ENCODE measurements at places on chromosomes 1 and 21. TPM values are rescaled to one million over a fixed set of nuclear protein-coding genes. Genes with fewer than 3 reads are reported as not detected.

The MEGF6 gene
- 20.3 TPM for total RNA-seq

The PTCH2 gene
- total RNA-seq: 0.84 TPM

The MIB2 gene
- 53.8 TPM for total RNA-seq

GRCh38 chr1:72435025-72435424, 152.7 kb upstream of the NEGR1 start:
- no peak overlapping the region for H3K27ac ChIP-seq
- H3K36me3 ChIP-seq: no peaks in the 10 kb centered on the region
- H3K4me1 ChIP-seq: peaks cover 57% of the 10 kb centered on the region

- H3K36me3 ChIP-seq: no peaks in the 10 kb centered on the region
- H3K27ac ChIP-seq: no peak overlapping the region
- no peak for DNase-seq
- H3K27me3 ChIP-seq: peaks cover 3% of the 10 kb centered on the region
- H3K4me3 ChIP-seq: no peak overlapping the region
Measured at GRCh38 chr1:39136638-39137037, 67.9 kb upstream of the MACF1 start.

DNA sequence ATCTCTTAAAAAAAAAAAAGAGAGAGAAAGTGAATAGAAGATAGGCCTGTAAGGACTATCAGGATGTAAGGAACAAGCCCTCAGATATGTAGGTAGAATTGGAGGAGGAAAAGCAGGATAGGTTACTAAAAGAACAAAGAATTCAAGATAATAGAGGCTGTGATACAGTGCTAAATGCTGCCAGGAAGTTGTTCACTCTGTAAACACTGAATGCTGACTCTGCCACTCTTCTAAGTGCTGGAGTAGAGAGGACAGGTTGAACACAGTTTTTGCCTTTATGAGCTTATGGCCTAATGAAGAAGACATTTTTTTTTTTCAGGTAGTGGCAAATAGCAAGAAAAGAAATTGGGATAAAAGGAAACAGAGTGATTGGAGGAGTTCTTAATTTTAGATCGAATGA, 90.6 kb upstream of the ZNF678 start:
- no peak overlapping the region for H3K4me3 ChIP-seq
- no peak overlapping the region for H3K27ac ChIP-seq
- DNase-seq: no peak

DNA sequence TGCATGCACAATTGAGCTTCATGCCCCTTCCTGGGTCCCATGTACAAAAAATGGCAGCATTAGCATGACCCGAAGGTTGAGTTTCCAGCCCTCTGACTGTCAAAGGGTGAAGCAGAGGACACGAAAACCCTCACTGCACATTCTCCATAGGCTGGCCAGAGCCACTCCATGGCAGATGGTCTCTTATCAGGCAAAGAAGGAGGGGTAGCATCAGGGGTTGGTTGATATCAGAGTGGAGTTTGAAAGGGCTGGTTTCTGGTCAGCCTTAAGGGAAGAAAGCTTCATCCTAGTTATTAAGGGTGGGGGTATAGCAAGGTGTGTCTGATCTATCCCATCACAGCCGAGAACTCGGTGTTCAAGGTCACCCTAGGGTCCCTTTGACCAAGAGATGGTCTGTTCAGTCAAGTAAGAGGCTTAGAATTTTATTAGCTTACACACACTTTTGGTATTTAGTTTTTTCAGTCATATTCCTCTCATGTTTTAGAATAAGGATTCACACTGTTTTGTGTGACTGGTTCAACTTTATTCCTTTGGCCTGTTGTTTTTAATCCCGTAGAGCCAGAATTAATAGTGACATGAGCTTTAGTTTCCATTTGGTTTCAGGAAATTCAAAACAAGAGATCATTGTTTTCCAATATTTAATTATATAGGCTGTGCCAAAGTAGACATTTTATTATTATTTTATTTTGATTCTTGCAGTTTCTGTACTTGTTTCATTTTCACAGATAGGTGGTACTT, 199.9 kb upstream of the FMN2 start:
- peaks cover 5% of the 10 kb centered on the region for H3K36me3 ChIP-seq
- no peak for DNase-seq
- H3K4me3 ChIP-seq: no peak overlapping the region

DNA sequence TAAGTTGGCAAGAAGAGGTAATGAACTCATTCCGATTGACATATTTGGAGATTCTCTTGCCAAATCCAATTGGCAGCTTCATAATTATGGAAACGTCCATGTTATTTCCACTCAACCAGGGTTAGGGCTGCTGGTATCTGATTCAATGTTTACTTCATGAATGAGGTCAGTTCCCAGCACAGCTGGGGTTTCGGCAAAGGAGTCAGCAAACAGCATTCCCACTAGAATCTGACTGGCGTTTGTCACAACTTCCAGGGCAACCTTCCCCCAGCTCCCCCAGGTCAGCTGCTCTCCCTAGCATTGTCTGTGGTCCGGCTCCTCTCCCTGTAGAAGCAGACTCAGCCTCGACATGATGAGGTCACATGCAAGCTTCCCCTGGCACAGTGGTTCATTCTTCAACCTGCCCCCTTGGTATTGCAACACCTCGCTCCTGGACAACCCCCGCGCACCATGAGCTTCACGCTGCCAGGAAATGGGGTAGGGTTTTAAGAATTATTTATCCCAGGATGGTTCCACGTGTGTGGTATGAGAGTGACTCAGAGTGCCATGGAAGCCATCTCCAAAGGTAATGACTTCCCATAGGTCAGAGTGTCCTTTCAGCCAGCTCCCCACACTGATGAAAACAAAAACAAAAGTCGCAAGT, 100.7 kb upstream of the SLC25A33 start:
- H3K4me1 ChIP-seq: peaks cover 31% of the 10 kb centered on the region
- no peak overlapping the region for H3K4me3 ChIP-seq
- no peak overlapping the region for H3K27ac ChIP-seq
- H3K27me3 ChIP-seq: peaks cover 3% of the 10 kb centered on the region

The GPR61 gene
- 0.12 TPM for total RNA-seq

DNA sequence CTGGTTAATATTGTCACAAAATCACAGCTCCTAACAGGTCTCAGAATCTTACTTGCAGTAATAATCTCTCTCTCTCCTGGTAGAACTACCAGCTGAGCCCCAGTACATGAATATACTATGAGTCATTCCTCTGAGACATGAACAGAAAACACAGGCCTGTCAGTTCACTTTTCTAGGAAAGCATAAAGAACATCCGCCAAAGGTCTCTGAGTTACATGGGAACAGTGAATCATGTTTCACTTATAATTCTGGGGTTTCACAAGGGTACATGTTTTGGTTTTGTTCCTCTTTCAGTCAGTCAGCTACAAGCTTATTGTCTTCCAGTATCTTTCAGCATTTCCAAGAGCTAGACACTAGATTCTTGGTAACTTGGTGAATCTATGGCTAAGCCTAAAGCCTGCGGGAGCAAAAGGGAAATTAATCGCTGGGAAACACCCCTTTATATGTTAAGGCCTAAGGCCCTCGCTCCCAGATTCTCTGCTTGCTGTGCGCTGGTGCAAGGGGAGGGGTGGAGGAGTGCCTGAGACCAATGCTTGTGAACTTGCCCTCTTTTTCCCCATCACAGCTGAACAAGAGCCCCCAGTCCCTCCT, 31.7 kb downstream of the IFNGR2 start:
- H3K27ac ChIP-seq: peak overlapping the region; percentile 84
- peaks cover 26% of the 10 kb centered on the region for H3K36me3 ChIP-seq
- no peaks in the 10 kb centered on the region for H3K27me3 ChIP-seq
- H3K4me3 ChIP-seq: peak overlapping the region; percentile 59

GRCh38 chr1:110477041-110477440, 26.1 kb downstream of the PROK1 start:
- peaks cover 25% of the 10 kb centered on the region for H3K27me3 ChIP-seq
- H3K4me1 ChIP-seq: peaks cover 21% of the 10 kb centered on the region
- H3K4me3 ChIP-seq: no peak overlapping the region
- 0 out of 2 replicates have a peak overlapping the region, but pooled peaks have one; percentile 30 for H3K27ac ChIP-seq

GRCh38 chr1:59062743-59063142, 234.2 kb upstream of the FGGY start:
- H3K27ac ChIP-seq: peak overlapping the region; percentile 94
- H3K4me3 ChIP-seq: peak overlapping the region; percentile 90
- DNase-seq: peak; percentile 67
- H3K27me3 ChIP-seq: no peaks in the 10 kb centered on the region

GRCh38 chr1:184805667-184806295, 51.1 kb upstream of the EDEM3 start:
- H3K4me1 ChIP-seq: peaks cover 48% of the 10 kb centered on the region
- peak overlapping the region; percentile 39 for H3K27ac ChIP-seq
- no peaks in the 10 kb centered on the region for H3K27me3 ChIP-seq

The RUNX3 gene
- not detected for total RNA-seq

DNA sequence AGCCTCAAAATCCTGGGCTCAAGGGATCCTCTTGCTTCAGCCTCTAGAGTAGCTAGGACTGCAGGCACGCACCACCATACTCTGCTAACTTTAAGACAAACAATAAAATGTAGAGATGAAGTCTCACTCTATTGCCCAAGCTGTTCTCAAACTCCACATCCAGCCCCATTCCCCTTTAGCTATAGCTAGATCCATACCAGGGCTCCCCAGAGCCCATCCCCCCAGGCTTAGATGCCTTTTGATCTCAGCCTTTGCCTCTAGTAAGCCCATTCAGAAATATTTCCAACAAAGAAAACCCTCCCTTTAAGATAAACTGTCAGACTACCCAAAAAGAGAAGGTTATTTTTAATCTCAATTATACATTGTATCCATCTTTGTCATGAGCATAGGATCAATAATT, 325.4 kb downstream of the CHRM3 start:
- H3K4me3 ChIP-seq: no peak overlapping the region
- H3K27me3 ChIP-seq: no peaks in the 10 kb centered on the region
- no peak overlapping the region for H3K27ac ChIP-seq

GRCh38 chr1:227666286-227666685, 68.8 kb downstream of the JMJD4 start:
- H3K36me3 ChIP-seq: peaks cover 39% of the 10 kb centered on the region
- no peaks in the 10 kb centered on the region for H3K27me3 ChIP-seq
- DNase-seq: no peak
- H3K4me1 ChIP-seq: no peaks in the 10 kb centered on the region
- H3K4me3 ChIP-seq: no peak overlapping the region
- H3K27ac ChIP-seq: no peak overlapping the region

The IPO9 gene
- 63.9 TPM for total RNA-seq

The DNALI1 gene
- 1.9 TPM for total RNA-seq

DNA sequence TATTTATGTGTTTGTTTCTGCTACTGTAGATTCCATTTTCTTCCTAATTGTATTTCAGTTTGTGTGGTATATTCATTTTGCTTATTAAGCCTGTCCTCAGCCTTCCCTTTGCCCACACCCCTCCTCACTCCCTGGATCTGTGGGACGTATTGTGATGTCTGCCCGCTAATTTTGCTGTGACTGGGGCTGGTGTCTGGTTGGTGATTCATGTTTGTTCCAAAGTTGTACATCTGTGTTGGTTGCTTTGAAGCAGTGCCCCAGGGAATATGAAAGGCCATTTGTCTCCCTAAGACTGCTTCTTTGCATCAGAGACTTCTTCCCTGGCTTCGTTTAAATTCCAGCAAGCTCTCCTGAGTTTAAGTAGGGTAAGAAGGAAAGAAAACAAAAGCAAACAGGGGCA, 289.5 kb upstream of the SGIP1 start:
- peaks cover 38% of the 10 kb centered on the region for H3K4me1 ChIP-seq
- H3K4me3 ChIP-seq: no peak overlapping the region
- no peaks in the 10 kb centered on the region for H3K27me3 ChIP-seq
- no peaks in the 10 kb centered on the region for H3K36me3 ChIP-seq
- H3K27ac ChIP-seq: no peak overlapping the region

DNA sequence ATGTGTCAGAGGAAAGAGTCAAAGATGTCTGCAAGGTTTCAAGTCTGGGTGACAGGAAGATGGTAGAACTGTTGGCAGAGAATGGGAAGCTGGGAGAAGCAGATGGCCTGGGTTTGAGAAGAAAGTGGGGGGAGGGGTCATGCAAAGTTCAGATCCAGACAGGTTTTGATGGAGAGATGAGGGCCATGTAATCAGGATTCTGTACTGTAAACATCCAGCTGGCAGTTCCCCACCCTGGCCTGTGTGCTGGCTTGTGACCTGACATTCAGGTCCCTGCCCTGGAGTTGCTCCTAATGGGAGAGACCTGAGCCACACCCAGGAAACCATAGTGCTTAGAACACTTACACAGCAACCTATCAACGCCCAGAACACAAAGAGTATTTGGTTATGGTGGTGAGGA, 15.6 kb upstream of the ETV3 start:
- no peak overlapping the region for H3K4me3 ChIP-seq
- no peak for DNase-seq
- no peaks in the 10 kb centered on the region for H3K36me3 ChIP-seq
- H3K27me3 ChIP-seq: peaks cover 17% of the 10 kb centered on the region

The ST6GALNAC3 gene
- total RNA-seq: 0.60 TPM

DNA sequence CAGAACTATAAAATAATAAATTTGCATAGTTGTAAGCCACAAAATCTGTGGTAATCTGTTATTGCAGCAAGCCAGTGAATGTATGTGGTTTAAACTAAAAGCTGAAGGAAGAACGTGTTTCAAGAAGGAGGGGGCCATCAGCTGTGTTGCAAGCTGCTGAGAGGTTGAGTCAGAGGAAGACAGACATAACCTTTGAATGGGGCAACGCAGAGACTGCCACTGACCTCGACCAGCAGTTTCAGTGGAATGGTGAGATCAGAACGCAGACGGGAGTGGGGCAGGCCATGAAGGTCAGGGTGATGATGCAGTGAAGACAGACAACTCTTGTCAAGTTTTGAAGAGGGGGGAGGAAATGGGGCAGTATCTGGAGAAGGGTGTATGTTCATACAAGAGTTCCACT, 23.2 kb upstream of the QSOX1 start:
- H3K27me3 ChIP-seq: peaks cover 3% of the 10 kb centered on the region

DNA sequence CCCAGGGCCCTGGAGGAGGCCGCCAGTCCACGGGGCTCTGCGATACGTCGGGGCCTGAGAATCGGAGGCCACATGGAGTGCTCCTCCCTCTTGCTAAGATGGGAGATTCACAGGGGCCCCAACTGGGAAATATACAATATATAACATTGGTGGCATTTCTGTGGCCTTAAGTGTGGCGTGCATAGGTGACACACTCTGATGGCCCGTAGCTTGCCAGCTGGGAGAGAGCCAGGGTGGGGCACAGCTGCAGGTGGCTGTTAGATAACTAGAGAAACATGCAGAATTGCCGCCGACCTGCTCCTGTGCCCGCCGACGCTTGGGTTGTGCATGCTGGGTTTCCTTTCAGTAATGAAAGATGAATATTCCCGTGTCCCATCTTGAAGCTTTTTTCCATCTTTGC, 30.1 kb downstream of the UMODL1 start:
- H3K27ac ChIP-seq: no peak overlapping the region
- no peak overlapping the region for H3K4me3 ChIP-seq
- no peak for DNase-seq
- H3K4me1 ChIP-seq: peaks cover 38% of the 10 kb centered on the region

The HUNK gene
- total RNA-seq: not detected

DNA sequence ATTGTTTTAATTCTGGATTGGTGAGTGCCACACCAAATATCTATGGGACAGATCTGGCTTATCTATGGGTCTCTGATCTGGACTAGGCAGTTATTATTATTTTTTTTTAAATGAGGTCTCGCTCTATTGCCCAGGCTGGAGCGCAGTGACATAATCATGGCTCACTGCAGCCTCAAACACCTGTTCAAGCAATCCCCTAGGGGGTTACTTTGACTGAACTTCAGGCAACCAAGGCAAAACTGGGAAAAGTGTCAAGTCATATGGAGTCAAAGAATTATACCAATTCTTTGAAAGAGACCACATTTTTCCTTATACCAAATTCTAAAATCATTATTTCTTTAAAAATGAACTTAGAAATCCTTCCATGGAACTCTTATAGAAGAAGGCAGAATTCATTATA, 129.1 kb upstream of the HOOK1 start:
- no peak overlapping the region for H3K4me3 ChIP-seq
- H3K27ac ChIP-seq: no peak overlapping the region
- no peak for DNase-seq
- H3K36me3 ChIP-seq: no peaks in the 10 kb centered on the region

The LYPLAL1 gene
- total RNA-seq: 23.8 TPM

- 0 out of 2 replicates have a peak, but pooled peaks cover 4% of the 10 kb centered on the region for H3K36me3 ChIP-seq
- peaks cover 14% of the 10 kb centered on the region for H3K4me1 ChIP-seq
- no peak for DNase-seq
- no peak overlapping the region for H3K4me3 ChIP-seq
- peaks cover 1% of the 10 kb centered on the region for H3K27me3 ChIP-seq
Measured at GRCh38 chr1:209815931-209816341, 10.0 kb upstream of the IRF6 start.

All from HFFc6 (cell line).